ENCODE measurements at places on chromosomes 1 and 21. TPM values are rescaled to one million over a fixed set of nuclear protein-coding genes. Genes with fewer than 3 reads are reported as not detected.

GRCh38 chr1:103986792-103987191 is 237.1 kb downstream of the AMY1C start:
- DNase-seq = no peak

DNA sequence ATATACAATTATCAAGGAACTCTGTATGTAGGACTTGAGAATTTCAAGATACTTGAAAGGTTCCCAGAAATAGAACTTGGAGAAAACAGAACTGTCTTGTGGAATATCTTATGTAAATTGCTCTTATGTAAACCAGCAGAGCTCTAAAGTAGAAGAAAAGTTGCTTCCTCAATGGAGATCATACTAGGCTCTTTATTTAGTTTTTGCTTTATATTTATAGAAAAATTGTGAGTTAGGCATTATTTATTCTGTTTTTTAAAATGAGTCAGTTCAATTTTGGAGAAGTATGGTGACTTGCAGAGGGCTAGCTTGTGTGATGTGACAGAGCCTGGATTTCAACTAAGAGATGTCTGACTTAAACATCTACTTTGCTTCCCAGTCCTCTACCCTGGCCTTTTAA is 40.4 kb downstream of the ATP6V1G3 start:
- no peak for DNase-seq

DNA sequence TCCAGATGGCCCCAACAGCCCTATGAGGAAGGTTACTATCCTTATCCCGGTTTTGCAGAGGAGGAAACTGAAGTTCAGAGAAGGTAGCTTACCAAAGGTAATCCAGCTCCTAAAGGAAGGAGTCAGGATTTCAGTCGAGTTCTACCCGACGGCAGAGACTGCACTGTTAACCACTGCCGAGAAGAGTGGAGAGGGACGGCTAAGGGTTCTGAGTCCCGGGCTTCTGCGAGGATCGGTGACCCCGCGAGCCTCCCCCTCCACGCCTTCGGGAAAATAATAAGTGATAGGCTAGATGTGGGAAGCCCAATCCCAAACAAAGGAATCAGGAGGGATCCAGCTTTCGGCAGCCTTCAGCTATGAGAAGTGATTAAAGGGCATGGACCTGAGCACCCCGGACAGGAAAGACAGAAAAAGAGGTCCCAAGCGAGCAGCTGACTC is 587 bp downstream of the TMEM53 start:
- no peak for DNase-seq

The SLC9C2 gene
- total RNA-seq = not detected

The GNG4 gene
- total RNA-seq = 20.4 TPM

- no peak for DNase-seq
Measured at GRCh38 chr1:176222196-176222595, 15.1 kb upstream of the COP1 start.

DNA sequence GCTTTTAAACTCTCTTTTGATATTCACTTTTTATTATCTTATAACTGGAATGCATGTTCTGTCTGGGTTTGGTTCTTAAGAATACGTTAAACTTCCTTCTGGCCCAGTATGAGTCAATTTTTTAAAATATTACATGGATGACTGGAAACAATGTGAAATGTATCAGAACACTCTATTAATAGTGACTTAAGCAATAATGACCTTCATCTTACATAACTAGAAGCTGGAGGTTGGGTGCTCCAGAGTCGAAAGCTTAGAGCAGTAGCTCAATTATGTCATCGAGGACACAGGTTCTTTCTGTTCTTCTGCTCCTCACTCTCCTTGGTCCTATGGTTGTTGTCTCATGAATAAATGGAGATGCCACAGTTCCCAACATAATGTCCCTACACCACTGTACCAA is 91.6 kb upstream of the FOXD3 start:
- DNase-seq = no peak

- DNase-seq = peak; percentile 86
Measured at GRCh38 chr1:26787381-26787705, 407 bp upstream of the PIGV start.

DNA sequence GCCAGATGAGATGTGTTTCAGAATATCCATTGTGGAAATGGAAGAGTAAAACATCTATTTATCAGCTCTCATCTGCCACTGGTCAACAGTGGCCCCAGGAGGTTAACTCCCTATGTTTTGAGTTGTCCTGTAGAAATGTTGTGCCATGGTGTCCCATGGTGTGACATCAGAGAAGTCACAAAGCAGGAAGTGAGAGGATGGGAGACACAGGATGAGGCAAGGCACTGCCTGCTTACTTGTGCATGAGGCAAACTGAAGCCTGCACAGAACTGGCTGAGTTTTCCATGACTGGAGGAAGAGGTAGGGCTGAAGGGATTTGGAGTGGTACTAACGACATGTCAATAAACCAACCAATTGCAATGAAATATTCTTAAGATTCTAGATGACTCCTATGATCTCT is 131.5 kb upstream of the ZNF644 start:
- DNase-seq = no peak

The SLAMF8 gene
- total RNA-seq = 0.31 TPM

GRCh38 chr1:223853275-223853674 is 7.5 kb upstream of the TP53BP2 start:
- no peak for DNase-seq

The MAN1A2 gene
- total RNA-seq = 29.1 TPM

DNA sequence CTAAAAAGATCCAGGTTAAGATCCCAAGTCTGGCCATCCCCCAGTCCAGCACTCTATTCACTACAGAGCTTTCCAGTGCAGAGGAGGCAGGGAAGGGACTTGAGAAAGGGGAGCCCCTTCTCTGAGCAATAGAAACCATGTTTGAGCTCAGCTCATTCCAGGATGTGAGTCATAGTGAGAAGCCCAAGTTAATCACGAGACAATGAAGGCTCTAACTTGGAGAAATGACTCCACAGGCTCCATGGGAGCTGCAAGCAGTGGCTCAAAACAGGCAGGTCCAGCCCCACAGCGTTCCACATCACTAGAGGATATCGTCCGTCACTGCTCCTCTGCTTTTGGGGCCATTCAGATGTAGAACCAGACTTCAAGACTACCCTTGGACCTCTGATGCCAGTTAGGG is 59.1 kb downstream of the CAMK2N1 start:
- DNase-seq = peak; percentile 29

DNA sequence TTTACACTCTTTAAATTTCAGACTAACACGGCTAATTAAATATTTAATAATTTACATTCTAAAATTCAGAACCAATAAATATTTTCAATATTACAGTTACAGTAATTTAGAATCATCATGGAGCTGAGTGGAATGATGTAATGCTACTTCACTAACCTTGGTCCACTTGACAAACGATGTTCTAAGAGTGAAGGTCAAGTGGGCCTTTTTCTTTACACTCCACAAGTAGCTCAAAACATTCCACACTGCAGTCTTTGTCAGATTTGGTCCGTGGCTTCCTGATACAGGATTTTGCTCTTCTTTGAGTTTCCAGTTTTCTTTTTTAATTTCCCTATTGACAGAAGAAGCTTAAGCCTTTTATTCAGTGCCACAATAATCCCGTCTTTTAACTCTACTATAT is 164.6 kb upstream of the NRIP1 start:
- no peak for DNase-seq

The HSPA13 gene
- 65.5 TPM for total RNA-seq

GRCh38 chr21:15045017-15045416 is 19.8 kb downstream of the NRIP1 start:
- no peak for DNase-seq

The CD101 gene
- total RNA-seq = 3.0 TPM

DNA sequence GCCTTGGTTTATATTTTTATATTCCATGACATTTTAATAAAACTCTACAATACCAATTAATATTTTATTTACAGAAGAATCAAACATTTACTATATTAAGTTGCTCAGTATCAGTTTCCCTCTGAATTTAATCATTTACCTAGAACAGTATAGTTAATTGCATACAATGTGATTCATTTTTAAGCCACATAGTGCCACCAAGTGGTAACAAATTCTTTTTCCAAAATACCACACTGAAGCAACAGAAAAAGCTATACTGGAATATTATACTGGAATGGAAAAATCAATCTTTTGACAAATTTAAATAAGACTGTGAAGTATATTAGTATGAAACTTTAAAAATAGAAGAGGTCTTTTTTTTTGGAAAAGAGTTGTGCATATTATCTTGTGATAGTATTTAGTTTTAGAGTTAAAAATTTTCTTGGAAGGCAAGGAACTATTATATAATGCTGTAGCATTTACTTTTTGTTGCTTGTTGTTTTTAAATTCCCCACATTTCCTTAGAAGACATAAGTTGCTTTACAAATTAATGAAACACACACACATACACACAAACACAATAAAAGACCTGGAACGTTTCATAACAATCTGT is 57.3 kb downstream of the ZNF644 start:
- no peak for DNase-seq

DNA sequence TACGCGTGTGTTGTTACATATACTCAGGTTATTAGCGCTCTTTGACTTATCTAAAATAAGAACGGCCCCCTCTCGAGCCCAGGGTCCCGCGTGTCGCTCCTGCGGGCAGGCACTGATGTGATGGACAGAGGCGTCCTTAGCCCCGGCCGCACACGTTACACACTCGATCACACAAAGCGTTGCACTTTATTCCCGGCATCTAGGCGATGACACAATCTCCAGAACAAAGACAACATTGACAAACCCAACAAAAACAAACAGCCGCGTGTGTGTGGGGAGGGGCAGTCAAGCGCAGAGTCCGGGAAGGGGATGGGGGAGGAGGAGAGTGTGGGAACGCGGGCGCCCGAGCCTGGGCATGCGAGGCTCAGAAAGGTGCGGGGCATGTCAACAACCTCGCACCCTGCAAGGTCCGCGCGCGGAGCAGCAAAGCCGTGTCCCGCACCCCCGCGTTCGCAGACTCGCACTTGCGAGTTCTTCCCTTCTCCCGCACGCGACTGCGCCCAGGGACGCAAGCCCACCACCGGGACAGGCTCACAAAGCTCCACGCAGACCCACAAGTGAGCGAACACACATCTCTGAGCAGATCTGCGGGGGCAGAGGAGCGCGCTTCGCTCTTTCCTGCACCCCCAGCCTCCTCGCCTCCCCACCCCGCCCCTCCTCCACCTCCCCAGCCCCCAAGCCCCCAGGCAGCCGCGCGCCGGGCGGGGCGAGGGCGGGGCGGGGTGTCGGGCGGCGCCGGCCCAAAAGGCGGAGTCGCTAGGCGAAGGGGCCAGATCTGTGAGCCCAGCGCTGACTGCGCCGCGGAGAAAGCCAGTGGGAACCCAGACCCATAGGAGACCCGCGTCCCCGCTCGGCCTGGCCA is at the start of gene EFNA1:
Gene EFNA1 (plus strand): TSS at position 772 of the 862 bp plus-strand sequence. CDS start 102 bp downstream, outside the sequence.
- peak; percentile 65 for DNase-seq

GRCh38 chr1:21670956-21671902 is 2.1 kb upstream of the RAP1GAP start:
- DNase-seq = no peak

DNA sequence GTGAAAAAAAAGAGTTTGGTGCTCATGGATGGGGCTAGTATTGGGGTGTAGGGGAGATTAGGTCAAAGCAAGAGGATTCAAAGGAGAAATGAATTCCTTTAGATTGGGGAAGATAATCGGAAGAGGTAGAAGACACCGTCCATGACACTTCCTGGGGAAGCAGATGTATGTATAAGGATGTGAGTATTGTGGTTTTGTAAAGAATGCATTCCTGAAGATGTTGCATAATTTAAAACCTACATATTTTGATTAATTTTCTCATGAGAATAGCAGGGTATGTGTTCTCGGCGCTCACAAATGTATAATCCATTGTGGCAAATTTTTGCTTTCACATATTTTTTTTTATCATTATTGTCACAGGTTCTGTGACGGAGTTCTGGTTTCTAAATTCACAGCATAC is 5.5 kb upstream of the LGALS8 start:
- no peak for DNase-seq

GRCh38 chr1:55400508-55400907 is 185.3 kb upstream of the USP24 start:
- no peak for DNase-seq

The LRRC71 gene
- total RNA-seq = not detected

GRCh38 chr1:93880731-93881130 is 1.7 kb upstream of the DNTTIP2 start:
- no peak for DNase-seq

- peak; percentile 5 for DNase-seq
Measured at GRCh38 chr1:114715952-114716303, 643 bp downstream of the NRAS start.

- DNase-seq = no peak
Measured at GRCh38 chr1:185734929-185735700, 924 bp downstream of the HMCN1 start.

The PLD5 gene
- not detected for total RNA-seq

DNA sequence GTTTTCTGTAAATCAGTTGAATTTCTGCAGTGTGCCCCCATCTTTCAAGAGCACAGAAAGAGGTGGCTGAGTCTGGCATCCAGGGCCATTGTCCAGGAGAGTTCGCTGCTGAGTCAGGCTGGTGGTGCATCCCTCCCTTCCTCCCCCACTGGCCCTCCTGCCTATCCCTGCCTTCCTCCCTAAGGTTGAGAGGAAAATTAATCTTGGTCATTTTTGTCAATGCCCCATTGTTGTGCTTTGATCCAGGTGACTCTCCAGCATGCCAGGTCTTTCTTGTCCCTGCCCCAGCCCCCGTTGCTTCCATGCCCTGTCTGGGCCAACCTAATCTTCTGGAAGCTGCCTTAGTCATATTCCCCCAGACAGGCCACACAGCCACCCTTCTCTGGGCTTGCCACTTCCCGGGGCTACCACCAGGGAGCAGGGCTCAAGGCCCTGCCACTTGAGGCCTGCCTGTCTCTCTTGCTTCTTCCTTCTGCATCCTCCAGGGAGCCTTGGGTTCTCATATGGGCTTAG is 26.6 kb downstream of the PROK1 start:
- DNase-seq = no peak

DNA sequence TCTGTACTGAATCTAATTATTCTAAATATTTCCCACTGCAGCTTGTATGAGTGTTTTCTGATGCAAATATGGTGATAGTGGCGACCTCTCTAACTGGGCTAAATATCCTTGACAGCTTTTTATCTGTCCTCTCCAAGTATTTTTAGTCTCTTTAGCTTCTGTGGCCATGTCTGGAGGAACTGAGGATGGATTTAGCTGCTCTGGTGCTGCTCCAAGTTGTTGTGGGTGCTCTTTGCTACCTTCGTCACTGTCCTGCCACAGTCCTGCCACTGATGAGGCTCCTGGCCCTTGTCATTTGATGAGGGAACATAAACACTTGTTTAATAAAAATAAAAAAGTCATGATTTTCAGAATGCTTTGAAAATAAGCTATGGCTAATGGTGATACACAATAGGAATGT is 15.9 kb downstream of the CAMTA1 start:
- no peak for DNase-seq

- DNase-seq = no peak
Measured at GRCh38 chr1:219365451-219365850, 191.8 kb downstream of the LYPLAL1 start.

GRCh38 chr1:85862456-85862855 is 154.2 kb upstream of the ZNHIT6 start:
- DNase-seq = no peak

GRCh38 chr1:228653748-228654147 is 81.5 kb upstream of the RHOU start:
- no peak for DNase-seq

Measured in activated T-cell treated with anti-CD3 and anti-CD28 coated beads, Interleukin-2, amount 50 U/mL, for 72 hours (primary cell).